M059J (cell line): ENCODE measurements at places on chromosomes 2 and 18. TPM values are rescaled to one million over a fixed set of nuclear protein-coding genes. Genes with fewer than 3 reads are reported as not detected.
A peak's percentile ranks its signal among the peaks of the same experiment; 100 is the strongest.

Gene TTLL4
- 9.5 and 17.9 TPM in 2 replicates for total RNA-seq

Gene THOC1
- total RNA-seq, result 31.8 and 38.9 TPM in 2 replicates

- no peak for DNase-seq
Observed at GRCh38 chr18:51881394-51881793, 458.6 kb upstream of the DCC start.

Gene GBX2
- 0.96 and 6.6 TPM in 2 replicates for total RNA-seq

GRCh38 chr2:9644603-9645002, 13.8 kb upstream of the YWHAQ start:
- DNase-seq, result no peak

GRCh38 chr18:31760695-31761094, at the start of gene SLC25A52:
Gene SLC25A52, minus strand, starts transcription at chr18:31760880. Its CDS starts 219 bp downstream, at chr18:31760661.
- no peak for DNase-seq

DNA sequence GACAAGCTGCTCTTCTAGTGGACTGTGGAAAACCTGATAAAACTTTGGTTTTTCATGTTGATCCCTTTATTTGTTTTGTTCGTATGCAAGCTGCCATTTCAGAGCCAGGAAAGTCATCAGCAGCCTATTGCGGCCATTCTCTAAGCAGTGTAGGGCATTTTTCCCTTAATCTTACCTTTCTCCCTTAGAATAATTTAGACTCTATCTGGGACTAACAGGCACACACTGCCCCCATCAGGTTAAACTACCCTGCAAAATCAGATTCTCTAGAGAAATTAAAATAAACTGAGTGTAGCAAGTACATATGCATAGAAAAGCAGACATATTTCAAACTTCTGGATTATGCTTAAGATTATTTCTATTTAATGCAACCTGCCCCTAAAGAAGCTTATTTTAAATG, 347.5 kb downstream of the METTL4 start:
- peak; percentile 55 for DNase-seq

DNA sequence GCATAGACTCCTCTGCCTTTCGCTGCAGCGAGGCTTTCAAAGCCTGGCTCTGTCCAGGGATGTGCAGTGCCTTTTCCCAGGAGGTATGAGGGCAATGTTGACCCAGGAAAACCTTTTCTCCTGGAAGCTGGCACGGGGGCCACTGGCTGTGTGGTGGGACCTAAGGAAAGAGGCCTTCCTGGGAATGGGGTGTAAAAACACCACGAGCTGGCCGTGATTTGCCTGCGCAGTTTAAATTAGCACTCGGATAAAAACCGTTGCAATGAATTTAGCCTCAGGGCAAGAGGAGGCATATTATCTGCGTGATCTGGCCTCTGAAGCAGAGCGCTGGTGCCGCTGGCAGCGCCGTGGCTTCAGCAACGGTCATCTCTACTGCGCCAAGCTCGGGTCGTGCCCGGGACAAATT, 3.0 kb downstream of the OSR1 start:
- DNase-seq, result no peak

- peak; percentile 66 for DNase-seq
Observed at GRCh38 chr2:178761759-178762371, 45.4 kb downstream of the TTN start.

GRCh38 chr2:120482334-120482733, 136.4 kb downstream of the INHBB start:
- DNase-seq, result no peak

Gene WNT10A
- total RNA-seq, result 0.02 and 0.30 TPM in 2 replicates

DNA sequence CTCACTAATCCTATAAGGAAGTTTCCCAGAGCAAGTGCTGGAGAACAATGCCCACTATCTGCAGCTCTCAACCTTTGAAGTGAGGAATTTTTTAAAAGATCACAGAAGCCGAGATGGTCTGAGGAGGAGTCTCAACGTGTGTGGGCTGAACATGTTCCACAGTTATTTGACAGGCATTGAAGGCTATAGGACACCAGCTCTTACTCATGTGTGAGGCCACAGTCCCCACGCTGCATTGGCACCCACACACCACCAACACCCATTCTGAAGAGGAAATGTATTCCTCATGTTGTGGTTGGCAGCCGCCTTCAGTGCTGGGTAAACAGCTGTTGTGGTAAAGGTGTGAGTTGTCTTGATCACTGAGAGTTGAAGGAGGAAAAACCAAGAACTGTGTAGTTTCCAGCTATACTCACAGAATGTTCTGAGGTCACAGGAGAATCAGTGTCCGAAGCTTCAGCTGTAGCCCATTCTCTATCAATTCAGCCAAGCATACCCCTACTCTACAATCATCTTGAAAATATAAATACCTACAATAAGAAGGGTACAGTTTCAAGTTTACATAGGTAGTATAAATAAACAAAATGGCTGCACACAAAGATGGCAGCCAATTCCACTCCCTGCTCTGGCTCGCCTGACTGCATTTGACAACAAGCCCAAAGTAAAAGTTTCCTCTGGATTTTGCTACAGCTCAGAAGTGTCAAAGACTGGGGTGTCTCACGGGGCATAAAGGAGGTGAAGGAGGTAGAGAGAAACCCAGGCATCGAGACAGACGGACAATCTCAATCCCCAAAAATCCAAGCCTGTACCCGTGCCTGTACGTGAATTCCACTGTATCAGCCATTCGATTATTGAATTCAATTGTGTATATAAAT, 12.1 kb downstream of the CD226 start:
- DNase-seq, result no peak

Gene DLX1
- total RNA-seq, result 5.6 and 6.8 TPM in 2 replicates

Gene CIDEA
- not detected in 2 replicates for total RNA-seq

DNA sequence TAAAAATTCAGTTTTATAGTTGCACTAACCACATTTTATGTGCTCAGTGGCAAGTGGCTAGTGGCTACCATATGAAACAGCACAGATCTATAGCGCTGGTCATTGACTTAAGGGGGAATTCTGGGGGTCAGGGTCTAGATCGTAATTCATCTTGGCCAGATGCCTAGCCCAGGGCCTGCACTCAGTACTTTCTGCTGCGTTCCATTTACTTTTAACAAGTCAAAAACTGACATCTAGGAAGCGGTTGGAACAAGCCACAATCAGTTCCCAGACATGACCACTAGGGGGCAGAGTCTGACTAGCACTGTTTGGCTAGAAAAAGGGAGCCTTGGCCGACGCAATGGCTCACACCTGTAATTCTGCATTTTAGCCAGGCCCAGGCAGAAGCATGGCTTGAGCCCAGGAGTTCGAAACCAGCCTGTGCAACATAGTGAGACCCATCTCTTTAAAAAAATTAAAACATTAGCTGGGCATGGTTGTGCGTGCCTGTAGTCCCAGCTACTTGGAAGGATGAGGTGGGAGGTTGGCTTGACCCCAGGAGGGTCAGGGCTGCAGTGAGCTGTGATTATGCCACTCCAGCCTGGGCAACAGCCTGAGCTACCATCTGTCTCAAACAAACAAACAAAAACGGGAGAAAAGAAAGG, 9.0 kb upstream of the TMBIM1 start:
- DNase-seq, result peak; percentile 76

Gene BMP10
- not detected in 2 replicates for total RNA-seq
